PC-3 (cell line): ENCODE measurements at places on chromosomes 13 and 19. TPM values are rescaled to one million over a fixed set of nuclear protein-coding genes. Genes with fewer than 3 reads are reported as not detected.
A peak's percentile ranks its signal among the peaks of the same experiment; 100 is the strongest.

Gene CYP4F2
- total RNA-seq, result not detected in 2 replicates

GRCh38 chr19:42053037-42053935 is 16.7 kb downstream of the GRIK5 start:
- H3K4me1 ChIP-seq, result peaks cover 38% of the 10 kb centered on the region
- H3K36me3 ChIP-seq, result no peaks in the 10 kb centered on the region
- DNase-seq, result peak; percentile 58

DNA sequence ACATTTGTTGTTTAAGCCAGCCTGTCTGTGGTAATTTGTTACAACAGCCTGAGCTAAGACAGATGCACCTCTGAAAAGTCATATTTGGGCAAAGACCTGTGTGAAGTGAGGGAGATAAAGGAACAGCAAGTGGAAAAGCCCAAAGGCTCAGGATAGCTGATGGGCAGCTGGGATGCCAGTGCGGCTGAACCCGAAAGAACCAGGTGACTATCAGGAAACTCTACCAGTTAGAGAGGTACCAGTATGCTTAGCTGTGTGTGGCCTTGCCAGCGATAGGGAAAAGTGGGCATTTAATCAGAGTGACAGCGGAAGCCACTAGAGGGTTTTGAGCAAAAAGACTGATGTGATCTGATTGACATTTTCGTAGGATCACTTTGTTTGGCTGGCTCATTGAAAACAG is 764.8 kb upstream of the GPC6 start:
- no peaks in the 10 kb centered on the region for H3K27me3 ChIP-seq
- no peak overlapping the region for H3K27ac ChIP-seq
- H3K36me3 ChIP-seq, result no peaks in the 10 kb centered on the region

GRCh38 chr13:46720189-46720588 is 76.8 kb downstream of the ESD start:
- H3K4me1 ChIP-seq, result no peaks in the 10 kb centered on the region
- H3K36me3 ChIP-seq, result peaks cover 5% of the 10 kb centered on the region; the same call in 1 of the 2 replicates
- DNase-seq, result no peak
- no peak overlapping the region for H3K27ac ChIP-seq
- no peaks in the 10 kb centered on the region for H3K27me3 ChIP-seq

Gene ADGRE2
- 2.5 and 4.2 TPM in 2 replicates for total RNA-seq

GRCh38 chr19:3224346-3225168 is at the start of gene CELF5:
Gene CELF5 (plus strand): TSS chr19:3224661. CDS start chr19:3224740, 79 bp downstream.
- peak; percentile 30 for DNase-seq
- H3K36me3 ChIP-seq, result no peaks in the 10 kb centered on the region
- no peaks in the 10 kb centered on the region; the same call in 1 of the 2 replicates for H3K27me3 ChIP-seq
- no peak within 1 kb of the TSS for H3K4me3 ChIP-seq
- H3K27ac ChIP-seq, result no peak within 1 kb of the TSS

Gene SBK2
- not detected in 2 replicates for total RNA-seq

DNA sequence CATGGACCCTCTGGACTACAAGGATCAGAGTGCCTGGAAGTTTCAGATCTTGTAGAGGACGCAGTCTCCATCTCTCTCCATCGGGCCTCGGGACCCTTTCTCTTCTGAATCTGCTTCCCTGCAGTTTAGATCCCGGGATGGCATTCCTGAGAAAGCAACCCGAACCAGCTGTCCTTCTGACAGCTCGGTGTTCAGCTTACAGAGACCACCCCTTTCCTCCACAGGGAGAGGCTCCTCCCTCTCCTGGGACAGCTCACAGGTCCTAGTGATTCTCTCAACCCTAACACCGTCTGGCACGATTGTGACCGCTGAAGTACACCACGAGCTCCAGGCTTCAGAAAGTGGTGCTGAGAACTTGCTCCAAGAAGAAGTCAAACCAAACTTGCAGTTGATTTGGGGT is 18.2 kb downstream of the CRX start:
- no peaks in the 10 kb centered on the region for H3K36me3 ChIP-seq
- no peak overlapping the region for H3K27ac ChIP-seq
- no peak for DNase-seq
- H3K4me1 ChIP-seq, result no peaks in the 10 kb centered on the region

GRCh38 chr13:39941911-39942551 is 286.6 kb downstream of the COG6 start:
- no peak overlapping the region for H3K4me3 ChIP-seq
- no peak for DNase-seq
- H3K27me3 ChIP-seq, result no peaks in the 10 kb centered on the region
- no peaks in the 10 kb centered on the region for H3K4me1 ChIP-seq
- H3K27ac ChIP-seq, result no peak overlapping the region

GRCh38 chr19:33406521-33407139 is 33.1 kb downstream of the CEBPG start:
- H3K4me1 ChIP-seq, result no peaks in the 10 kb centered on the region
- H3K27me3 ChIP-seq, result no peaks in the 10 kb centered on the region
- no peak overlapping the region for H3K27ac ChIP-seq
- peak; percentile 73 for DNase-seq
- H3K4me3 ChIP-seq, result no peak overlapping the region

- no peaks in the 10 kb centered on the region for H3K4me1 ChIP-seq
- DNase-seq, result no peak
- H3K27ac ChIP-seq, result no peak overlapping the region
- no peaks in the 10 kb centered on the region for H3K27me3 ChIP-seq
Measured at GRCh38 chr13:40464337-40465014, 202.0 kb downstream of the FOXO1 start.

DNA sequence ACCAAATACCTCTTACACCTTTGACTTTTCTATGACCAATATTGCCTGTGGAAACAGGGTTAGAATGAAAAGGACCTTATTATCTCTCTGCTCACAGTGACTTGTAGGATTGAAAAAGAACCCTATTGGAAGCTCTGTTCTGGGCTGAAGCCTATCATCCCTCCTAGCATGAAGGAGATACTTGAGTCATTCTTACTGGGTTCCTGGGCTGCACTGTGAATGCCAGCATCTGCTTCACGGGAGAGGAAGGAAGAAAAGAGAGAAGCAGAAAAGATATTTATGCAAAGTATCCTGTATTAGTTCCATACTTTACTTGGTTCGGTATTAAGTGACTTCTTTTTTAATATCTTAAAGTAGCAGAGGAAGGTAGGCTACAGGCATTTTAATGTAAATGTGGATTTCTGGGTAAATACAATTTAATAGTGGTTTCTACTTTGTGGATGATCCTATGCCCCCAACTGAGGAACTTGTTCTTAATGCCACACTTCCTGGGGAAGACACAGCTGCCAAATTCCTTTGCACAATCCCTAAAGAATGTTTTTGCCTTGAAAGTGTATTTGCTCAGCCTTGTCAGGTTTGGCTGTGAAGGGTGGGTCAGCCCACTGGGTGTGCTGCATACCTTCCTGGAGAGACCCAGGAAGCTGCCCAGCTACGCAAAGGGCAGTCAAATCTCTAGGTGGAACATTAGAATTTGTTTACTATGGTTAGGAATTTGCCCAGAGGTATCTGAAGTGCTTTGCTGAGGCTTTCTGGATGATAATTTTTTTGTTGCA is 13.7 kb upstream of the SCEL start:
- H3K4me3 ChIP-seq, result peak overlapping the region; percentile 45; the same call in 1 of the 2 replicates
- no peaks in the 10 kb centered on the region for H3K36me3 ChIP-seq
- H3K4me1 ChIP-seq, result peaks cover 48% of the 10 kb centered on the region
- peak overlapping the region; percentile 92 for H3K27ac ChIP-seq
- peak; percentile 92 for DNase-seq

Gene OLFM2
- 1.6 and 1.7 TPM in 2 replicates for total RNA-seq

DNA sequence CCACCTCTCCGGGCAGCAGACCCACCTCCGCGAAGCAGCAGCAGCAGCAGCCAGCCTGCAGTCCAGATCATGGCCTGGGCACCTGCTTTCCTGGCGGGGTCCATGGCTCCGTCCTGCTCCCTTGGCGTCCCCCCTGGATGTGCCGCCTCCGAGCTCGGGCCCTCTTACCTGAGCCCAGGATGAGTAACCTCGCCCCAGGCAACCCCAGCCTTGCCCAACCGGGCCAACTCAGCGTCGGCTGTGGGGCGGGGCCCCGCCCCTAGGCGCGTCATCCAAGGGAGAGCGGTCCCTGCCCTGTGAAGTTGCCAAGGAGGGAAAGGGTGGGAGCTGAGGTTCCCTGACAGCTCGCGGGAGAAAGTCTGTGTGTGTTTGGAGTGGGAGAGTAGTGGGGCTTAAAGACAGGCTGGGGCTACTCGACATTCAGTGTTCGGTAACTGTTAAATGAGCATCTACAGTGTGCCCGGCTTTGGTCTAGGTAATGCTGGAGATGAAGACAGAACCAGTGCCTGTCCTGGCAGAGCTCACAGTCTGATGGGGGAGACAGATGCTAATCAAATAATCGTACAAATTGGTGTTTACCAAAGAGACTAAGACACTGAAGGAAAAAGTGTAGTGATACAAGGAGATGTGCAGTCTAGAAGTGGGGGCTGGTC is at the start of gene LYPD3:
TSS of gene LYPD3 (minus strand) at position 141 of the 653 bp plus-strand sequence. CDS start at position 104, 37 bp downstream.
- no peaks in the 10 kb centered on the region for H3K27me3 ChIP-seq
- H3K4me1 ChIP-seq, result peaks cover 58% of the 10 kb centered on the region

DNA sequence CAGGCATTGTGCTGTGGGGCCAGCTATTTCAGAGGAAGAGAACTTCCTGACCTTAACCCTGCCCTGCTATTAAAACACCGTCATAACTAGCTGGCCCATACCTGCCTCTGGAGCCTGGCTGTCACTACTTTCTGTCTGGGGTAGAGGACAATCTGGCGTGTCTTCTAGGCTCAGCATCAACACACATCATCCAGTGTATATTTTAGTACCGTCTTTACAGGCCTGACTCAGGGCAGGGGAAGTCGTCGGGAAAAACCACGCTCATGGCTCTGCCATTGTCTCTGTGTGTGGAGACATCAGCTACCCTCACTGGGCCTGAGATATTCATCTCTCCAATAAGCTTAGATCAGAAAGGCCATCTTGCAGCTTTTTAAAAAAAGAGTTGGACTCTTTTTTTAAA is 151.1 kb downstream of the KATNAL1 start:
- no peaks in the 10 kb centered on the region for H3K36me3 ChIP-seq
- H3K4me1 ChIP-seq, result peaks cover 12% of the 10 kb centered on the region; the same call in 1 of the 2 replicates
- H3K27ac ChIP-seq, result no peak overlapping the region
- H3K27me3 ChIP-seq, result no peaks in the 10 kb centered on the region
- H3K4me3 ChIP-seq, result no peak overlapping the region

- H3K4me1 ChIP-seq, result no peaks in the 10 kb centered on the region
- no peaks in the 10 kb centered on the region for H3K36me3 ChIP-seq
- H3K27me3 ChIP-seq, result peaks cover 19% of the 10 kb centered on the region; the same call in 1 of the 2 replicates
Measured at GRCh38 chr13:21823949-21824348, 153.1 kb downstream of the FGF9 start.

Gene CBY2
- not detected in 2 replicates for total RNA-seq

Gene C13orf42
- not detected in 2 replicates for total RNA-seq

DNA sequence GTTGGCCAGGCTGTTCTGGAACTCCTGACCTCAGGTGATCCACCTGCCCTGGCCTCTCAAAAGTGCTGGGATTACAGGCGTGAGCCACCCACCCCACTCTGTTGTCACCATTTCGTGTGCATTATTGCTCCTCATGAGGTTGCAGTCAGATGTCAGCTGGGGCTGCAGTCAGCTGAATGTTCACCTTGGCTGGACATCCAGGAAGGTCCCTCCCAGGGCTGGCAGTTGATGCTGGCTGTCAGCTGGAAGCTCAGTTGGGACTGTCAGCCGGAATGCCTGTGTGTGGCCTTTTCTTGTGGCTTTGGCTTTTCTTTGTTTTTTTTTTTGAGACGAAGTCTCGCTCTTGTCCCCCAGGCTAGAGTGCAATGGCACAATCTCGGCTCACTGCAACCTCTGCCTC is 6.6 kb downstream of the MEGF8 start:
- H3K36me3 ChIP-seq, result no peaks in the 10 kb centered on the region
- H3K4me3 ChIP-seq, result no peak overlapping the region
- no peak overlapping the region for H3K27ac ChIP-seq
- H3K27me3 ChIP-seq, result no peaks in the 10 kb centered on the region
- H3K4me1 ChIP-seq, result peaks cover under 1% of the 10 kb centered on the region

DNA sequence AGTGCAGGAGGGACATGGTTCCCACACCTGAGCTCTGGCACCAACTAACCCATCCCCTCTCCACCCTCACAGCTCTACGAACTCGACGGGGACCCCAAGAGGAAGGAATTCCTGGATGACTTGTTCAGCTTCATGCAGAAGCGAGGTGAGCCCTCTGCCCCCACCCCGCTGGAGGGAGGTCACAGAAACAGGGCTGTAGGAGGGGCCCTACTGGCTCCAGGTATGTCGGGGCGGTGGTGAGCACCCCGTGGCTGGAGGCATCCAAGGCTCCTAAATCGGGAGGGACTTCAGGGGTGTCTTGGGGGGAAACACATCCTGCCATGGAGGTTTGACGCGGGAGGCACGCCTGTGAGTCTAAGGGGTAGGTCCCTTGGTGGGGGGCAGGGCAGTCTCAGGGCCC is 24.1 kb upstream of the WDR18 start:
- no peak for DNase-seq
- H3K27ac ChIP-seq, result no peak overlapping the region
- no peak overlapping the region for H3K4me3 ChIP-seq
- no peaks in the 10 kb centered on the region for H3K36me3 ChIP-seq
- H3K27me3 ChIP-seq, result no peaks in the 10 kb centered on the region

Gene SHISA7
- total RNA-seq, result not detected in 2 replicates

Gene SPACA4
- total RNA-seq, result not detected in 2 replicates
